NCI-H1092 (cell line): ENCODE measurements at places on chromosomes 16 and 17.

GRCh38 chr17:83162035-83162745 is 82.8 kb downstream of the METRNL start:
- DNase-seq, result no peak

- DNase-seq, result no peak
These were observed 10.1 kb downstream of the TEKT5 start for GRCh38 chr16:10684511-10685151.

GRCh38 chr17:77681861-77682260 is 276.6 kb upstream of the TNRC6C start:
- peak; percentile 76 for DNase-seq

DNA sequence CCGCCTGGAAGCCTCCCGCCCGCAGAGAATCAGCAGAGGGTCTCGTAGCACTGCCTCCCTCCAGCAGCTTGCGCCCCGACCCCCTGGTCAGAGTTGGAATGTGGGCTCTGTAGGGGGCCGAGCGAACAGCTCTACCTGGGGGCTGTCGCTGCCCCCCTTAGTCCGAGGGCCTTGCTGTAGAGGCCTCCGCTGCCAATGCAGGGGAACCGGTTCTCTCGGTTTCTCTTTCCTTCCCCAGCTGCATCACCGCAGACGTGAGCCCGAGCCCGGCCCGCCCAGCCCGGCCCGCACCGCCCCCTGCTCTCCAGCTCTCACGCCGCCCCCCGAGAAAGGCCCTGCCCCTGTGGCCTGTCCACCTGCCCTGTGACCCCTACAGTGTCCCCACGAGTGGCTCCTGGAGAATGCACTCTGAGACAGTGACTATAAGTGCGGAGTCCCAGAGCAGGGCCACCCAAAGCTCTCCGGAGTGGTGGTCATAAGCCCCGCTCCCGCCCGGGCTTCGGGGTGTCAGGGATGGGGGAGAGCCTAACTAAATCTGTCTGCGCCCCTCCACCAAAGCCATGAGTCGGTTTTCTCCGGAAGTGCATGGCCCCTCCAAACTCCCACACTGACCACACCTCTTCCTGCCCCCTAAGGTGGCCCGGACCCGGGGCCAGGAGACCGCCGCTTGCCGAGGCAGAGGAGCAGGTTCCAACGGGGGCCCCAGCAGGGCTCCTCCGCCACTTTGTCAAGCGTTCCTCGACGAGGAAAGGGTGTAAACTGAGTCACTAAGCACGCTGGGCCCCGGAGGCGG is 1.7 kb downstream of the ARHGAP27 start:
- DNase-seq, result no peak

GRCh38 chr17:61734012-61734411 is 129.3 kb downstream of the BRIP1 start:
- no peak for DNase-seq

DNA sequence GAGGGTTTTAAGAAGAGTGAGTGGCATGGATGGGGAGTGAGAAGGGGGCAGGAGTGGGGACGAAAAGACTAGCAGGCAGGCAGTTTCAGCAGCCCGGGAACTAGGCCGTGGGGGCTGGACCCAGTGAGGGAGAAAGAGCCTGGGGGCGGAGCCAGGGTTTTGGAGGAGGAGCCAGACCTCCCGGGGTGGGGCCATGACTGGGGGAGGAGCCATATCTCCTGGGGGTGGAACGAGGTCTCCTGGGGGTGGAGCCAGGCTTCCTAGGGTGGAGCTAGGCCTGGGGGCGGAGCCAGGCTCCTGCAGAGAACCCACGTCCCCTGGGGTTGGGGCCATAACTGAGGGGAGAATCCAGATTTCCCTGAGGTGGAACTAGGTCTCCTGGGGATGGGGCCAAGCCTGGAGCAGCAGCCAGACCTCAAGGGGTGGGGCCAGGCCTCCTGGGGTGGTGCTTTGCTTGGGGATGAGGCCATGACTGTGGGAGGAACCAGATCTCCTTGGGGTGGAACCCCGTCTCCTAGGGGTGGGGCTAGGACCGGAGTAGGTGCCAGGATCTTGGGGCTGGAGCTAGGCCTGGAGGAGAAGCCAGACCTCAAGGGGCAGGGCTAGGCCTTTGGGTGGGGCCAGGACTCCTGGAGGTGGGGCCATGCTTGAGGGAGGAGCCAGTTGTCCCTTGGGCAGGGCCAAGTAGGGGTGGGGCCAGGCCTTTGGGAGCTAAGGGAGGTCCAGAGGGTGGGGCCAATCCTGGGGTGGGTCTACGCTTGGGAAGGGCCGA is 41.7 kb upstream of the JPH3 start:
- DNase-seq, result no peak

DNA sequence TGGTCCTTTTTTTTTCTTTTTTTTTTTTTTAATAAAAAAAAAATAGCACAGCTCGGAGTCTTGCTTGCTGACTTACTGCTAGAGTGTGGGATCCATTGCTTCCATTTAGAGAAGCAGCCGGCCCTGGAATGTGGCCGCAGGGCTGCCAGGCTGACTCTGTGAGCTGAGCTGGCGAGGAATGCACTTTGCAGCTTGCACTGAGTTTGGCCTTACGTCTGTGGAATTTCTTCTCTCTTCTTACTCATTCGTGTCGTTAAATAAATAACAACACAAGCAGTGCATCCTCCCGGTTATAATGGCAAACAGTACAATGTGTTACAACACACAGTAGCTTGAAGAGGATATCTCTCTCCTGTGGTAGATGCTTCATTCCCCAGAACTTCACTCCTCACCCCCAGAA is 69.2 kb downstream of the PRKCB start:
- no peak for DNase-seq

DNA sequence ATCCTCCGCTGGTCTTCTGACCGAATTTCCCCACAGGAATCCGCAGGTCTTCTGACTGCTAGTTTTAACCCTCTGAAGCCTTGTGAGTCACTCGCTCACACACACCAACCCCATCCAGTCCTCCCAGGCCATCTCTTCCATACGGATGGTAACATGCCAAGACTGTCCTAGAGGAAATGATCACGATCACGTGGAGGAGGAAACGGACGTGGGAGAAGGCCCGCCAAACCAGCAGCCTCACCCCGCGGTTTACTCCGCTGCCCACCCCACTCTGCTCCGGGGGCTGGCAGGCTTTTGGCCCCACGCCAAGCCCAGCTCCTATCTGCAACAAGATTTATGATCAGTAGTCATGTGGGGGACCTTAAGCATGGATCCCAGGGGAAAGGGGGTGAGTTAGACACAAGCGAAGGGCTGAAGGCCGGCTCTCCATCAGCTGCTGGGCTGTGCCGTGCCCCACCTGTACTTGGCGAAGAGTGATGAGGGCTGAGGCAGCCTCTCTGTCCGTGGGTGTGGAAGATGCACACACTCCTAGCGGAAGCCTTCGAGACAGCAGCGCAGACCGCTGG is 1.5 kb upstream of the FAAP100 start:
- peak; percentile 49 for DNase-seq

DNA sequence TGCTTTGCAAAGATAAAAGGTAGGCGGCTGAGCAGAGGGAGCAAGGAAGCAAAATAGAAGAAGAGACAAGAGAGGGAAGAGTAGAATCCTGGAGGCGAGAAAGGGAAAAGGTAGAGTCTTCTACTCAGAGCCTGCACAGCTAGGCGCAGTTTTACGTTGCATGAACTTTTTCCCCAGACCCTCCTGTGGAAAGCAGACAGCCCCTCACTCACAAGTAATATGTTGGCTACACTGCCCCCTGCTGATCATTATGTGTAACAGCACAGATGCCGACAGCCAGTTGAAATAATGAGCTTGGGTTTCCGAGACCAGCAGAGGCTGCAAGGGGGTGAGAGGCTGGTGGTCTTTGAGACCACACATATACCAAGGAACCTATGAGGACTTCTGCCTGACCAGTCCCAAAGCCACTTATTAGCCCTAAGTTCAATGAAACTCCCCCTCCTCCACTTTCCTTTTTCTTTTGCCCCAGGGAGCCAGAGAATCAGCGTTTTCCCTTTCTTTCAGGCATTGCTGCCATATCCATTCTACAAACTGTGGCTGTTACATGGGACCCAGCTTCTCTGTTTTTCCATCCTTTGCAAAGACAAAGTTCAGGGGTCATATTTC is 22.5 kb upstream of the CMTR2 start:
- DNase-seq, result peak; percentile 48

DNA sequence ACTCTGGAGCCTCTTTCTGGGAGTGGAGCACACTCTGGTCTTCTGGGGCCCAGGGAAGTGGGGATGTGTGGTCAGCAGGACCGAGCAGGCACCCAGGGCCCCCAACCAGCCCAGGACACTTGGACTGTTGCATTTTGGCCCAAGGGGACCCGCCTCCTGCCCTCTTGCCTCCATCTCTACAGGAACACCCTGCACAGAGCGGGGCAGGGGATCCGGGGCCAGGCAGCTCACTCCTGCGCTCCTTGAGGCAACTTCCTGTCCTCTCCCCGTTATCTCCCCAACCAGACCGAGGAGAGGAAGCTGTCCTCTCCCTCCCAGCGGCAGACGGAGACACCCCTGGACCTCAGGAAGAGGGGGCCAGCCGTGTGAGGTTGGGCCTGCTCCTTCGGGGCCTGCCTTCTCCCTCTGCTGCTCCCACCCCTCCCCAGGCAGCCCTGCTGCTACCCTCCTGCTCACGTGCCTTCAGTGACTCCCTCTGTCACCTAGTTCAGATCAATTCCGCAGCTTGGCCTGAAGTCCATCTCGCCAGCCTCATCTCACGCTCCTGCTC is 10.0 kb upstream of the ATP2A3 start:
- no peak for DNase-seq

- no peak for DNase-seq
These were observed 47.1 kb upstream of the NACA2 start for GRCh38 chr17:61638087-61638486.

GRCh38 chr17:71995590-71995989 is 125.2 kb upstream of the SOX9 start:
- DNase-seq, result no peak

DNA sequence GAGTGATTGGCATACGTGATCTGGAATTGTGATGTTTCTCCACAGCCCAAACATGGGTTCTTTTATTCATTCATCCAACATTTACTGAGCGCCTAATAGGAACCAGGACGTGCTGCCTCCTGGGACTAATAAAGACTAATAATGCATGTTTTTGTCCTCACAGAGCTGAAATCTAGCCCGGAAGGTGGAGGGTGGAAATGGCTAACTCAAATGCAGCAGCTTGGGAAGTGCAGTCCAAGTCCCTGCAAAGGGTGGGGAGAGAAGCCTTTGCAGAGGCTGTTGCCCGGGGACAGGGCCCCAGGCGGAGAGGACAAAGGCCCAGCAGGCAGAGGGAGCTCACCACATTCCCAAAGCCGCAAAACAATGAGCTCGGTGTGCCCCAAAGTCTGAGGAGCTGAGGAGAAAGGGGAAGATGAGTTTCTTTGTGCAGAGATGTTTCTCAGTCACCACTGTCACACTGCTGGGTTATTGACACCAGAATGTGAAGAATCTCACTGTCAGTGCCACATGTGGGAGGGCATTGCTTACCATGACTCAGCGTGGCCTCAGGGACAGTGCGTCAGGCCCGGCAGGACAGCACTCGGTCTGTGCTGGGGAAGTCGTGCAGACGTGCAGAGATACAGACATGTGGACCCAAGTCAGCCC is 118.2 kb upstream of the CHMP6 start:
- no peak for DNase-seq

- DNase-seq, result no peak
These were observed 141.1 kb upstream of the HS3ST4 start for GRCh38 chr16:25550647-25551046.

DNA sequence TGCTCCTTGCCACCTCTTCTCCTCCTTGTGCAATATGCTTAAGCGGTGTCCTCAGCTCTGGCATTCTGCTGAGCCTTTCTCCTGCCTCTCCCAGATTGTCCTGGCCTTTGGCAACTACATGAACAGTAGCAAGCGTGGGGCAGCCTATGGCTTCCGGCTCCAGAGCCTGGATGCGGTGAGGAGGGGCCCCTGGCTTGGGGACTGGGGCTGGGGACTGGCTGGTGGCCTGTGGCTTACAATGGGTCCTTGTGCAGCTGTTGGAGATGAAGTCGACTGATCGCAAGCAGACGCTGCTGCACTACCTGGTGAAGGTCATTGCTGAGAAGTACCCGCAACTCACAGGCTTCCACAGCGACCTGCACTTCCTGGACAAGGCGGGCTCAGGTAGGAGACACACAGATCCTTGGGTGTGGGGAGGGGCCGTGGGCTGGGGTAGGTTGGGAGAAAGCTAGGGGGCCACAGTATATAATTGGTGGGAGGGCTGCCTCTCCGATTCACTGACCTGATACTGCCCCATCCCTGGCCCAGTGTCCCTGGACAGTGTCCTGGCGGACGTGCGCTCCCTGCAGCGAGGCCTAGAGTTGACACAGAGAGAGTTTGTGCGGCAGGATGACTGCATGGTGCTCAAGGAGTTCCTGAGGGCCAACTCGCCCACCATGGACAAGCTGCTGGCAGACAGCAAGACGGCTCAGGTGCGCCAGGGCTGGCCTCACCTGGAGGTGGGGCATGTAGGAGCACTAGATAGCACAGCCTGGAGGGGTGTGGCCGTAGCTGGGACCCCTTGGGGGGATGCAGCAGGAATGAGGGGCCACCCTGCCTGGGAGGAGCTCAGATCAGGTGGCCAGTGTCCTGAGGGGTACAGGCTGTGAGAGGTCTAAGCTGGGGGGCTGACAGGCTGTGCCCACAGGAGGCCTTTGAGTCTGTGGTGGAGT is 16.9 kb downstream of the SPATA32 start:
- DNase-seq, result no peak

DNA sequence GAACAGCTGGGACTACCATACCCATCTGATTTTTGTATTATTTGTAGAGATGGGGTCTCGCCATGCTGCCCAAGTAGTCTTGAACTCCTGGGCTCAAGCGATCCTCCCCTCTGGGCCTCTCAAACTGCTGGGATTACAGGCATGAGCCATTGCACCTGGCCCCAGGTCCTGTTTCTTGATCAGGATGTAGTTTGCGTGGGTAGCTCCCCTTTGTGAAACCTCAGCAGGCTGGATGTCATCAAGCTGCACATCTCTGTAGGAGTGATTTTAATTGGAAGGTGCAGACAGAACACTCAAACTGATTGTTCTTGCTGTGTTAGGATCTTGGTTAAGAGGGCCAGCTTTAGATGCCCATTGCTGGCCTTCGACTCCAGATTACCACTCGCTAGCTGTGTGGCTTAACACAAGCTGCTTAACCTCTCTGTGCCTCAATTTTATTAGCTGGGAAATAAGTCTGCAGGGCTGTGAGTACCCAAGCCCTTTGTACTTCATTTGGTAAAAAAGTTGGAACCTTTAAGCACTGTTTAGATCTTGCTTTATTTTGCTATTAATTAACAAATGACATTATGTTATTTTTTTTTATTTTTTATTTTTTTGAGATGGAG is 16.5 kb downstream of the BCO1 start:
- DNase-seq, result no peak
